Globus pallidus (tissue), 1 donor: ENCODE measurements at places on chromosomes 7 and 10.

GRCh38 chr10:69649786-69650550, 19.9 kb downstream of the FAM241B start:
- no peak for DNase-seq

- DNase-seq = peak; percentile 34
These were observed 15.3 kb downstream of the SFRP4 start for GRCh38 chr7:37901236-37901827.

GRCh38 chr10:132096223-132096622, 30.5 kb downstream of the JAKMIP3 start:
- DNase-seq = no peak

DNA sequence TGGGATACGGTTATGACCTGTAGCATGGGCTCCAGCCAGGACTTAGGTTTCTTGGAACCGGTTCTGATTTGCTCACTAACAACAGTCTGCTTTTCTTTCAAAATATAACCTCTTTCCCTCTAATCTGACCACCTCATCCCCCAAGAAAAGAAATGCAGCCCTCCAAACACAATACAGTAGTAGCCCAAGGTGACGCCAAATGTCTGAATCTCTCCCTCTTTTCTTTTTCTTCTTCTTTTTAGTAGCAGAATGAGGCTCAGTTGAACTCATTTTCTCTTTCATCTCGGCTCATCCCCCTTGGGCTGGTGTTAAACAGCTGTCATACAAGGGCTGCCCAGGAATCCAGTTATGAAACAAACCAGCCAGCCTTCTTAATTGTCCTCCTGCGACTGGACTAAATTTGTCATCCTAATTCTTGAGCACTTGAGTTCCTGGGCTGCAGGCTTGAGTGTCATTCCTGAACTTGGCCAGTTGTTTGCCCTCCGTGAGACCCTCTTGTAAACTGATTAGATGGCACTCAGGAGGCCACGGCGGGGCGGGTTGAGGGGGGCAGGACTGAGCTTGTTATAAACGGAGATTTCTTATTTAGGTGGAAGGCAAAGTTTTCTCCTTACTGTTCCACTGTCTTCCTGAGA, 94.8 kb downstream of the SORCS3 start:
- DNase-seq = no peak

- no peak for DNase-seq
These were observed 2.6 kb downstream of the ZNF777 start for GRCh38 chr7:149458235-149458634.

GRCh38 chr10:133365461-133366129, 7.6 kb downstream of the ECHS1 start:
- DNase-seq = no peak

DNA sequence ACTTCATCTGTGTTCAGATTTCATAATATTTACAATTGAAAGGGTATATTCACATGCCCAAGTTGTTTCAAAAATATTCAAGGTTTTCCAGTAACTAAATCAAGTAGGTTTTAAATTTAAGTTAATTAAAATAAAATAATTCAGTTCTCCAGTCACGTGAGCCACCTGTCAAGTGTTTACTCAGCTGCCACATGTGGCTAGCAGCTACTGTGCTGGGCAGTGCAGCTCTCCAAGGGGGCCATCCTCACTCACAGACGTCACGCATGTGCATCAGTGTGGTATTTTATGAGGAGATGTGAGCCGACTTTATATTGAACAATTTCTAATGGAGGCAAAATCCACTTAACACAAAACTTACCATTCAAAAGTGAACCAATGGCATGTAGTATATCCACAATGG, 69.7 kb upstream of the CAMK2B start:
- no peak for DNase-seq

DNA sequence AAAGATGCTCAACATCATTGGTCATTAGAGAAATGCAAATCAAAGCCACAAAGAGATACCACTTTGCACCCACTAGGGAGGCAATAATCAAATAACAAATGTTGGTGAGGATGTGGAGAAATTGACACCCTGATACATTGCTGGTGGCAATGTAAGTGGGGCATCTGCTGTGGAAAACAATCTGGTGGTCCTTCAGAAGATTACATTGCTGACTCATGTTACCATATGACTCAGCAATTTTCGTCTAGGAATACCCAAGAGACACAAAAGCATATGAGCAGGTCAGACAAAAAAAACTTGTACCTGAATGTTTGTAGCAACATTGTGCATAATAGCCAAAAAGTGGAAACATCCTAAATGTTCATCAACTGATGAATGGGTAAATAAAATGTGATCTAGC, 4.9 kb upstream of the CLDN3 start:
- DNase-seq = no peak

DNA sequence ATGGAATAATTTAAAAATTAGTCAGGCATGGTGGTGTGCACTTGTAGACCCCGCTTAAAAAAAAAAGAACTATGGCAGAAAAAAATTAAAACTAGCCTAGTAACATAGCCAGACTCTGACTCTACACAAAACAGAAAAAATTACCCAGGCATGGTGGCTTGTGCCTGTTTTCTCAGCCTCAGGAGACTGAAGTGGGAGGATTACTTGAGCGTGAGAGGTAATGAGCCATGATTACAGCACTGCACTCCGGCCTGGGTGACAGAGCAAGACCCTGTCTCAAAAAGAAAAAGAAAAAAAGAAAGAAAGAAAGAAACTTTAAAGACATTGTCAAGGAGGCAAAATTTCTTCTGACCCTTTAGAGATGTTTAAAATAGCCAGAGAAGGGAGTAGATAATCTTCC, 109.0 kb upstream of the TMEM106B start:
- no peak for DNase-seq

DNA sequence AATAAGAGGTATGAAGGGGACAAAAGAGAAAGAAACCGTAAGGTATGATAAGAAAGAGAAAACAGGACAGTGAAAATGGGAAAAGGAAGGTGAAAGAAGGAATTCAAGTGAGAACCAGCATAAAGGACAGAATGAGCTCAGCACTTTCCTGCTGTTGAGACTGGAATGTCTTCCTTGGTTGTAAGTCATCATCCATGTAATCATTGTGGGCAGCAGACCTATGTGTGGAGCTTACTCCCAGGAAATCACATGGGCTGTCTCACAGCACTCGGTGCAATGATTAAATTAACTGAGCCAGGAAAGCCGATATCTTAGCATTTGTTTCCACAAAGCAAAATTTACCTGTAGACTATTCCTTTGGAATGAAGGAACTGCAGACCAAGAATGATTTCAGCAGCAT, 118.1 kb downstream of the PRKCQ start:
- no peak for DNase-seq

- DNase-seq = no peak
These were observed 66.9 kb downstream of the FAM53B start for GRCh38 chr10:124677293-124677699.

- no peak for DNase-seq
These were observed 85.4 kb downstream of the SIRT1 start for GRCh38 chr10:67969875-67970274.

GRCh38 chr10:105844676-105845570, 1203.8 kb downstream of the SORCS3 start:
- DNase-seq = peak; percentile 33

DNA sequence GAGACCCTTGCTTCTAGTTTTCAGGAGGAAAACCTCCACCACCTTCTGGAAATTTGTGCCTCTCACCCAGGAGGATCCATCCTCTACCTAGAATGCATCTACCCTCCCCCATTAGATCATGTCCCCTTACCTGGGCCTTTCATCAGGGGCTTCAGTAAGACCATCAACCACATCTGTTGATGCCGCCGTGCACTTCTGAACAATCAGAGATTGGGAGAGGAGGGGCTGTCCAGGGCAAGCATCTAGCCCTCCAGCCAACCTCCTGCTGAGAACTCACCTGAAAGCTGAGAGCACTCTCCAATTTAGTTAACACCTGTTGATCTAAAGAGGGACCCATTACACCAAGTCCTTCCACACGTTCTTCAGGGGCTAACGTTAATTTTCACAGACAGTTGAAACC, 57.6 kb upstream of the PIK3CG start:
- no peak for DNase-seq

DNA sequence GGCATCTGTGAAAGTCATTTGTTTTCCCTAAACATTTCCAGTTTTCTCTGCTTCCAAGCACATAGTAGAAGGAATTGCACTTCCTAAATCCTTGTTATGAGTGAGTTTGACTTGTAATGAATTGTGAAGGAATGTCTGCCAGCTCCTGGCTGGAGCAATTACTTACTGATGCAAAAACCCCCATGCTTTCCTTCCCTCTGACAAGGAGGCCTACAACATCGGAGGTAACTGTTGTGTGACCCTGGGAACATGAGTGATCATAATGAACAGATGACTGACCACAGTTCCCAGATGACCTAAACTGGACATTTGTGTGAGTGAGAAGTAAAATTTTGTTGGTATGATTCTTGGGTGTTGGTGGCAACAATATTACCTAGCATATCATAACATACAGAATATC, 21.4 kb upstream of the CPVL start:
- DNase-seq = no peak

- no peak for DNase-seq
These were observed 509.9 kb downstream of the PARD3 start for GRCh38 chr10:34305189-34305588.

GRCh38 chr10:47039562-47039913, 128.3 kb downstream of the PTPN20 start:
- DNase-seq = no peak

DNA sequence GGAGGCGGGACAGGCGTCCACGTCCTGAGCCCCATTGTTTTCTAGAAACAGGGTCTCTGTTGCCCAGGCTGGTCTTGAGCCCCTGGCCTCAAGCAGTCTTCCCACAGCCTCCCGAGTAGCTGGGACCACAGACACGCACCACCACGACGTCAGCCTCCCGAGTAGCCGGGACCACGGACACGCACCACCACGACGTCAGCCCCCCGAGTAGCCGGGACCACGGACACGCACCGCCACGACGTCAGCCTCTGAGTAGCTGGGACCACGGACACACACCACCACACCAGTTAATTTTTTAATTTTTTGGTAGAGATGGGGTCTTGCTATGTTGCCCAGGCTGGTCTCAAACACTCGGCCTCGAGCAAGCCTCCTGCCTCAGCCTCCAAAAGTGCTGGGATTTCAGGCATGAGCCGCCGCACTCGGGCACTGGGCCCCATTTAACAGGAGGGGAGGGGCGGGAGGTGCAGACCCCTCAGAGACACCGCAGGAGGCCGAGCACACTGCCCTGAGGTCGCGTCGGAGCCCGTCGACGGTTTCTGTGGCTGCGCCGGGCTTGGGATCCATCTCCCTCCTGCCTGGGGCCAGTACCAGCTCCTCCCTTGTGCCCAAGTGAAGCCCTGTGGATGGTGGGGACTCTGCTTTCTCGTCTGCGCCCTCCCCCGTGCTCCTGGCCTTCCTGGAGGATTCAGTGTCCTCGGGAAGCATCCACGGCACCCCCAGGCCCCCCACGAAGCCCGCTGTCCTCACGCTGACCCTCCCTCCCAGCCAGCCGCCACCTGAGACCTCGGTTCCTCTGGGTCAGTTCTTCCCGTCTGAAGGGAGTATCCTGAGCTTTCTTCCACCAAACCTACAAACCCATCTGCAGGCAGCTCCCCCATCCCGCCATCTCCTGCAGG, 13.0 kb downstream of the FAM20C start:
- DNase-seq = no peak

DNA sequence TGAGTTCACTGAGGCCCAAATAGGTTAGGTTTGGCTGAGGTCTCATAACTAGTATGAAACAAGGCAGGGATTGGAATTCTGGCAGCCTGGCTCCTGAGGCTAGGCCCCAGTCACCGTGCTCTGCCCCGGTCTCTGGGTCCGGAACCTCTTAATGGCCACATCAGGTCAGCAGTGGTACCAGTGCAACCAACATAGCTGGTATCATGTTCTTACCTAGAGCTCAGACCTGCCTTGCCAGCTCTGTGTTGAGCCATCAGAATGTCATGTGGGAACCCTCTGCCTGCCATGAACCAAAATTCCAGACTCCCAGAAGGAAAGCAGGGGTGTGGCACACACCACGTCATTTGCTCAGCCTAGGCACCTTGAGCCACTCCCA, 56.5 kb downstream of the ZNF467 start:
- DNase-seq = no peak

DNA sequence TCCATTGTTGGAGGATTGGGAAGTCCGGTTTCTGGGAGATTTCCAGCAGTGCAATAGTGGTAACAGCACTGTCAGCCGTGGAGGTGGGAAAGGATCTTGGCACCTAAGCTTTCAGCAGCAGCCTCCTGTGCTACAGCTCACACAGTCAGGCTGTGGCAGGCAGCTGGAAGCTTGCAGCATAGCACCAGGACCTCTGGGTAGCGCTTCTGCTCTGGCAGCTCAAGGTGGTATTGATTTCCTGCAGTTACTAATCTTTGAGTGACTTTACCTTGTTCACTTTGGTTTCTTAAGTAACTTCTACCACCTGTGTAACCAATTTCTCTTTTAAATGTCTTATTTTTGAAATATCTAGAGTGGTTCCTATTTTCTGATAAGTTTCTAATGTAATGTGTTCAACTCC, 130.5 kb downstream of the LHFPL3 start:
- DNase-seq = no peak

DNA sequence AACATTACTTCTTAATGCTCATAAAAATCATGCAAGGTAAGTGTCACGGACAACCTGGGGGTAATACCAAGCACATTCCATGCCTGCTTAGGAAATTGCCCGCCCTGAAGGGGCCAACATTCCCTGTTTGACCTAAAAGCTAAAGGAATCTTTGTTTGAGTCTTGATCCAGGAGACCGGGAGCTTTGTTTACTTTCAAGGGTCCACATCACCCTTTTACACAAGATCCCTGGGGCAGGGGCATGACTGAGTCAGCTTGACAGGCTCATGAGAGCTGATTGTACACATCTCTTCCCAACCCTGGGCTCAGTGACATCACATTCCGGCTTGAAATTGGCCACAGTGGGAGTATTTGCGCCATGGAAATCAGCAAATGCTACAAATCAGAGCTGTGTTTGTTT, 248.1 kb upstream of the HABP2 start:
- no peak for DNase-seq

DNA sequence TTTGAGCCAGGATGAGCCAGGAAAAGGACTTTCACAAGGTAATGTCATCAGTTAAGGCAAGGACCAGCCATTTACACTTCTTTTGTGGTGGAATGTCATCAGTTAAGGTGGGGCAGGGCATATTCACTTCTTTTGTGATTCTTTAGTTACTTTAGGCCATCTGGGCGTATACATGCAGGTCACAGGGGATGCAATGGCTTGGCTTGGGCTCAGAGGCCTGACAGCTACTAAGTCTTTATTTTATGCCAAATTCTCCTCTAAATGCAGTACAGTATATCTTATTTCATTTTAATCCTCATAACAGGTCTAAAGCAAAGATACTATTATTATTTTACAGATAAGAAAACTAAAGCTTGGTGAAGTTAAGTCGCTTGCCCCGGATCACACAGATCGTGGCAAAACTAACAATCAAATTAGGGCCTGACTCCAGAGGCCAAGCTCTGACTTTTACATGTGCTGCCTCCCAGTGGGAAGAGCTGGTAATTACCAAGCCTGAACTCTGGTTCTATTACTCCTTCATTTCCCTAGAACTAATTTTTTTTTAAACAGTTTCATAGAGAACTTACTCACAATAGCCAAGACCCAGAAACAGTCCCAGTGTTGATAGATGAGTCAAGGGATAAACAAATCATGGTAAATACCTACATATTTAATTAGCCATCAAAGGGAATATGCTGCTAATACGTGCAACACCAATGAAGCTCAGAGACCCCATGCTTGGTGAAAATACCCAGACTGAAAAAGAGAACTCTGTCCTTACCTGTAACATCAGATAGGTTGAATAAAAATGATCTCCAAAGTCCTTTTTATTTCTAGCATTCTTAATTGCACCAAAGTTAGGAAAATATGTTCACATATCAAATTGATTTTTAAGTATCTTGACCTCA, 35.4 kb downstream of the C7orf25 start:
- DNase-seq = peak; percentile 32
